ENCODE measurements at places on chromosomes 3 and 15. TPM values are rescaled to one million over a fixed set of nuclear protein-coding genes. Genes with fewer than 3 reads are reported as not detected.

Gene BCHE
- 12.4 TPM for total RNA-seq

Gene KBTBD8
- 6.9 TPM for total RNA-seq

Gene ADPGK
- total RNA-seq, result 63.9 TPM

Gene CFAP92
- total RNA-seq, result 10.0 TPM

Gene TOP2B
- total RNA-seq, result 186 TPM

All from thymus (tissue), 14 donors.